ENCODE measurements at places on chromosomes 3 and 15. TPM values are rescaled to one million over a fixed set of nuclear protein-coding genes. Genes with fewer than 3 reads are reported as not detected.

- no peaks in the 10 kb centered on the region for H3K36me3 ChIP-seq
- H3K27me3 ChIP-seq = no peaks in the 10 kb centered on the region
- H3K4me1 ChIP-seq = peaks cover 49% of the 10 kb centered on the region
- DNase-seq = peak; percentile 96
- H3K4me3 ChIP-seq = peak within 1 kb of the TSS; percentile 87
These were observed at the start of gene RAB7A for GRCh38 chr3:128726023-128727016. Gene RAB7A (plus strand): TSS chr3:128726183. CDS start chr3:128795368, 69,185 bp downstream.

- H3K4me3 ChIP-seq = no peak overlapping the region
- H3K36me3 ChIP-seq = no peaks in the 10 kb centered on the region
- no peaks in the 10 kb centered on the region for H3K4me1 ChIP-seq
These were observed 59.6 kb upstream of the IQSEC1 start for GRCh38 chr3:13132731-13133410.

DNA sequence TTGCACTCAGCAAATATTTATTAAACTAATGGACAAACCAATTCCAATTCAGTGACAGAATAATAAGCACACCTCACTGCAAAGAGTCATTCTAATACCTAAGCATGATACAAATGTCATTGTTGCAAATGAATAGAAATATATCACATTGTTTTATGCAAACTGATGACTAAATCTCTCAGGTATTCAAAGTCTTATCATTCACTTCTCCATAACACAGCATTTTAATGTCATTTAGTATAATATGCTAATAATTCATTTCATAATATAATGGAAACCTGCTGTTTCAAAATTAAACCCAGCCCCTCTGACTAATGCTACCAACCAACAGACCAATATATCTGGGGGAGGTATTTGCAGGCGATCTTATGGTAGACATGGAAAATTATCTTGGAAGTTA, 71.8 kb downstream of the FGF7 start:
- no peaks in the 10 kb centered on the region for H3K36me3 ChIP-seq
- H3K27me3 ChIP-seq = no peaks in the 10 kb centered on the region
- H3K4me1 ChIP-seq = no peaks in the 10 kb centered on the region
- H3K4me3 ChIP-seq = no peak overlapping the region
- H3K27ac ChIP-seq = no peak overlapping the region
- DNase-seq = no peak

- H3K4me3 ChIP-seq = no peak overlapping the region
- no peak overlapping the region for H3K27ac ChIP-seq
- no peaks in the 10 kb centered on the region for H3K27me3 ChIP-seq
These were observed 483.8 kb downstream of the MECOM start for GRCh38 chr3:169179722-169180121.

GRCh38 chr3:114405202-114405990, 111.6 kb downstream of the TIGIT start:
- no peaks in the 10 kb centered on the region for H3K36me3 ChIP-seq
- no peak overlapping the region for H3K27ac ChIP-seq
- no peaks in the 10 kb centered on the region for H3K4me1 ChIP-seq
- no peaks in the 10 kb centered on the region for H3K27me3 ChIP-seq

DNA sequence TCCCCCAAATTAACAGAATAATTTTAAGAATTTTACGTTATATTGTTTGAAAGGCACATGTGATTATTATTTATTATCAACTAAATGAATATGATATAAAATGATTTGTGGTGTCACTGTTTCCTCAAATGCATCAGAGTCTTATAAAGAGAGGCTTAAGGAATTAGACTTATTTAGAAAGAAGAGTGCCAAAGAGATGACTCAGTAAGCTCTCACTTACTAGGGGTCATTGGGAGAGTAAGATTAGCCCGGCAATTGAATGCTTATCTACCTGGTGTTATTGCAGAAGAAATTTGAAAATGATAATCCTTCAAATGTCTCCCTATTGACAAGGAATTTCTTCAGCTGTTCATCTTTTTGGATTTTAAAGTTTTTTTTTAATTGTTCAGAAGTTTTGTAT, 408.7 kb downstream of the OXSM start:
- DNase-seq = no peak
- no peak overlapping the region for H3K27ac ChIP-seq
- no peak overlapping the region for H3K4me3 ChIP-seq
- H3K27me3 ChIP-seq = no peaks in the 10 kb centered on the region
- no peaks in the 10 kb centered on the region for H3K4me1 ChIP-seq
- no peaks in the 10 kb centered on the region for H3K36me3 ChIP-seq

GRCh38 chr3:128320551-128321340, 145.9 kb downstream of the DNAJB8 start:
- H3K27ac ChIP-seq = no peak overlapping the region
- H3K36me3 ChIP-seq = no peaks in the 10 kb centered on the region
- no peak for DNase-seq

GRCh38 chr3:42024591-42025351, 62.9 kb upstream of the ULK4 start:
- H3K4me1 ChIP-seq = peaks cover 8% of the 10 kb centered on the region
- no peak overlapping the region for H3K27ac ChIP-seq
- H3K4me3 ChIP-seq = no peak overlapping the region
- H3K27me3 ChIP-seq = no peaks in the 10 kb centered on the region
- DNase-seq = no peak
- H3K36me3 ChIP-seq = no peaks in the 10 kb centered on the region

DNA sequence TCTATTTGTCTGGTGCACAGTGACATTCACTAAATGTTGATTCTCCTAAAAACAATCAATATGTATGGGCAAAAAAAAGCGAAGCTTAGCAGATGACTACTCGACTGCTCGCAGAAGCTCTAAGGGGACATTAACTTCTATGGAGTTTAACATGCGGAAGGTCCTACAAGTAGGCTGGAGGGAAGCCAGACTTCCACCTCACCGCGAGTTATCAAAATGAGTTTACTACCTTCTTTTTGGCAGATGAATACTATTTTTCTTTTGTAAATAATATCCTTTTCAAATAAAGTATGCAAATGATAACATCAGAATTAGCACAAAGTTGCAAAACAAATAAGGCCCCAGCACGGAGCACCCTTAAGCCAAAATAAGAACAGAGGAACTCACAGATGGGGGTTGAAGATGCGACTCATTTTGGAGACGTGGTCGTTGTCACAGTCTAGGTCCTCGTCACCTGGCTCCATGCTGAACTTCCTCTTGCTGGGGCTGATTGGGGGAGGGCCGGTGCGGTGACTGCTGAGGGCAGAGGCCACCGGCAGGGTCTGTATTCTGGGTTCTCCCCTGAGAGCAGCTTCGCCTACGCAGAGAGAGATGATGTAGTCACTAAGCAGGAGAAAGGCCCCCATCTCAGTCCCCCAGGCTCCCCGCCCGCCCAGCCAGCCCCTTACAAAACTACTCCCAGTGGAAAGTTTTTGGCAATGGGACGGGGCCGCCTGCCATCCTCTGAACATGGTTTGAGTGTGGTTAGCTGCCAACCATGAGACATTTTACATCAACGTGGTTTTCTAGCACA, 42.1 kb downstream of the VGLL4 start:
- DNase-seq = no peak
- no peak overlapping the region for H3K4me3 ChIP-seq
- H3K4me1 ChIP-seq = peaks cover 2% of the 10 kb centered on the region
- H3K27ac ChIP-seq = no peak overlapping the region
- H3K36me3 ChIP-seq = peaks cover 11% of the 10 kb centered on the region

DNA sequence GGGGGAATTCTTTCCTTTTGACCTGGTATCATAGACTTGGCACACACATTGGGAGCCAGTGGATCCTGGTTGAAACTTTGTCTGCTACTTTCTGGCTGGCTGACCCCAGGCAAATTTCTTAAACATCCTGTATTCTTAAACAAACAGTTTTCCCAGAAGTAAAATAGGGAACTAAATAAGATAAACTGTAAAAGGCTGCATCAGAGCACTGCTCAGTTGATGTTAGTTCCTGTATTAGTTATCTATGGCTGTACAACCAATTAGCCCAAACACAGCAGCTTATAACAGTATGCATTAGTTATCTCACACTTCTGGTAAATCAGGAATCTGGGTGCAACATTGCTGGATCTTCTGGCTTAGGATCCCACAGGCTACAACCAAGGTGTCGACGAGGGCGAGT, 73.1 kb upstream of the SLCO3A1 start:
- H3K4me3 ChIP-seq = no peak overlapping the region
- H3K36me3 ChIP-seq = no peaks in the 10 kb centered on the region
- H3K27ac ChIP-seq = no peak overlapping the region
- no peaks in the 10 kb centered on the region for H3K4me1 ChIP-seq
- DNase-seq = no peak

- no peaks in the 10 kb centered on the region for H3K27me3 ChIP-seq
- no peaks in the 10 kb centered on the region for H3K4me1 ChIP-seq
- DNase-seq = no peak
- H3K27ac ChIP-seq = no peak overlapping the region
- no peak overlapping the region for H3K4me3 ChIP-seq
- no peaks in the 10 kb centered on the region for H3K36me3 ChIP-seq
These were observed 545.4 kb upstream of the IL12A start for GRCh38 chr3:159443266-159443665.

Gene ZCWPW2
- 0.64 TPM for total RNA-seq

Gene AMT
- total RNA-seq = 14.1 TPM

Data from T-cell (primary cell).